Foreskin keratinocyte (primary cell): ENCODE measurements at places on chromosomes 6 and 20. TPM values are rescaled to one million over a fixed set of nuclear protein-coding genes. Genes with fewer than 3 reads are reported as not detected.

- DNase-seq, result no peak
These were observed 37.8 kb upstream of the CNKSR3 start for GRCh38 chr6:154548130-154548830.

- DNase-seq, result peak; percentile 50
These were observed 161.3 kb upstream of the AGPAT4 start for GRCh38 chr6:161434921-161435747.

GRCh38 chr6:38188677-38189335, 369.3 kb downstream of the ZFAND3 start:
- no peak for DNase-seq

Gene RBL1
- 3.1 and 3.9 TPM in 2 replicates for polyA plus RNA-seq

- no peak for DNase-seq
These were observed 770 bp downstream of the TCF19 start for GRCh38 chr6:31158863-31159855.

Gene TMEM74B
- polyA plus RNA-seq, result 0.17 and 0.22 TPM in 2 replicates

Gene MCHR2
- polyA plus RNA-seq, result not detected in 2 replicates

GRCh38 chr6:6397842-6398241, 77.4 kb upstream of the F13A1 start:
- peak; percentile 24 for DNase-seq

GRCh38 chr6:159224452-159224851, 55.3 kb downstream of the FNDC1 start:
- no peak for DNase-seq

DNA sequence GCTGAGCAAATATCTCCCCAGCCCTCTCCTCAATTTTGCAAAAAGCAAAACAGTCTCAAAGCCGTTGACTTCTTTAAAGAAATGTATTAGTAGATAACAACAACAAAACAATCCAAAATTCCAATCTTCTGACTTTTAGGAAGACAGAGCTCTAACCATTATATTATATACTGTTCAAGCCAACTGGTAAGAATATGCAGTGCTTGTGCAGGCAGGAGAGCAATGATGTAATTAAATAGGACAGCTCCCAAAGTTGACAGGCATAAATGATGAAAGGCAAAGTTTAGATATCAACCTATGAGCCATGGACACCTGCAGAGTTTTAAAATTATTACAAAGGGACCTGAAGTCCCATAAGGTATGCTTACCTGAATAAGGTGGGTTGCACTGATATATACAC, 16.6 kb upstream of the CEP85L start:
- DNase-seq, result no peak

Gene NRSN1
- polyA plus RNA-seq, result not detected in 2 replicates

DNA sequence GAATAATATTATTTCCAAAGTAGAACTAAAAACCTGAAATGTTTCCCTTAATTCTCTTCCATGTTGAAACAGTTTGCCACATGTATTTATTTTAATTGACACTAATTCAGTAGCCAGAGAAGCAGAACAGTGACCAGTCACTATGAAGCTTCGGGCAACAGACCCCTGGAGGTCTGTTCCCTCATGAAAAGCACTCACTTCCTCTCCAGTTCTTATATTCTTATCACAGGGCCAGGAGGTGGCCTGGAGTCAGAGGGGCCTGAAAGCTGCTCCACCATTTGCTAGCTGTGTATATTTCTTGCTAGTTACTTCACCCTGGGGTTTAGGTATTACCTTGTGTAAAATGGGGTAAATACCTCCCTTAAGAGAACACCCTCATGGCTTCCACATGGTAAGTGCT, 49.1 kb downstream of the MAP7 start:
- no peak for DNase-seq

GRCh38 chr20:56166781-56167465, 81.6 kb upstream of the MC3R start:
- no peak for DNase-seq
